Endothelial cell (in vitro differentiated cells): ENCODE measurements at places on chromosomes 12 and 14. TPM values are rescaled to one million over a fixed set of nuclear protein-coding genes. Genes with fewer than 3 reads are reported as not detected.

The HVCN1 gene
- 11.9 TPM for total RNA-seq

The MYO1H gene
- total RNA-seq = 4.4 TPM

The KERA gene
- not detected for total RNA-seq

DNA sequence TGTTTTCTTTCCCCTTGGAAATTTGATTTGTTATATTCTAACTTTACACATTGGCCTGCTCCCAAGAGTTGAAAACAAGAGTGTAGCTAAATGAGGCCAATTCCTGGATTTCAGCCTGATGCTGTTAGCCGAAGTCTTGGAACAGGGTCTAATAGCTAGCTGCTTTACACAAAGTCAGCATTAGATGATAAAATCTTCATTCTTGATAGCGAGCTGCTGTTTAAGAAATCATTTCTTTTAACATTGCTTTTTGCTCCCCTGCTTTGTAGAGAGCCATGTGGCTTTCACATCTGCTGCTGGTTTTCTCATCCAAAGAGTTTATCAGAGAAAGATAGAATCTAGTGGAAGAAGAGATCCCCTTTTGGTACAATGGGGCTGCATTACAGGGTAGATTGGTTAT, 22.3 kb downstream of the FBXW8 start:
- peaks cover 9% of the 10 kb centered on the region for H3K36me3 ChIP-seq
- DNase-seq = no peak
- peaks cover 18% of the 10 kb centered on the region for H3K4me1 ChIP-seq

DNA sequence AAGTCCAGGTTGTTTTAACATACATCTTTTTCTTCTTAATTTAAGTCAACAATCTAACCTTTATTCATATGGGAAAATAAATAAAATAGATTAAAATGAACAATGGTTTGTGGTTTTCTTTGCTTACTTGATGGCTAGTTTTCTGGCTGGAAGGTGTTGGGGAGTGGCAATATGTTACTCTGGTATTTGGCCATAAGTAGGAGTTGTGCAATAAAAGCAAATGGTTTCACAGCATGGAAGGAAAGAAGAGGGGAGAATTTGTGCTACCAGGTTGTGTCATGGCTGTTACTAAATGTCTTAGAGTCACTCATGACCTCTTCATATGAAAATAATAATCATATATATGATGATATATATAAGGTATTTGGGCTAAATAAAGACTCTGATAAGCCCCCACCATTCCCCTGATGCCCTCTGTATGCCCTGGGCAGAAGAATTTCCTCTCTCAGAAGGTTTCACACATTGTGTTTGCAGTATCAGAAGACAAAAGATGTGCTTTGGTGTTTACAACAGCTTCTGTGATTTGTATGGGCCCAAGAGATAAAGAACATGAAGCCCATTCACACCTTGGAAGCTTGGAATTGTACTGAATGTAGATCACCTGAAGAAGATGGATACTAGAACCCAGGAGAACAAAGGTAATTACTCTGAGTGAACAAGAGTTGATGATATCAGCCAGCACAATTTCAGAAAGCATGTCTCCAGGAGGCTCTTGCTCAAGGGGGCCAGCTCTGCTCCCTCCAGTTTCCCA, 160.9 kb downstream of the ALG10B start:
- H3K27me3 ChIP-seq = no peaks in the 10 kb centered on the region
- H3K36me3 ChIP-seq = no peaks in the 10 kb centered on the region
- no peaks in the 10 kb centered on the region for H3K4me1 ChIP-seq
- DNase-seq = no peak
- H3K27ac ChIP-seq = no peak overlapping the region

GRCh38 chr12:122127839-122128238, 46.2 kb downstream of the IL31 start:
- peaks cover 12% of the 10 kb centered on the region for H3K27me3 ChIP-seq
- no peak overlapping the region for H3K4me3 ChIP-seq
- no peak overlapping the region for H3K27ac ChIP-seq
- H3K36me3 ChIP-seq = peaks cover 14% of the 10 kb centered on the region
- peaks cover 3% of the 10 kb centered on the region for H3K4me1 ChIP-seq
- DNase-seq = no peak

GRCh38 chr12:46686267-46686942, 139.4 kb downstream of the SLC38A4 start:
- DNase-seq = no peak
- H3K36me3 ChIP-seq = peaks cover 3% of the 10 kb centered on the region
- H3K4me1 ChIP-seq = no peaks in the 10 kb centered on the region
- no peaks in the 10 kb centered on the region for H3K27me3 ChIP-seq

The KCNA5 gene
- 1.2 TPM for total RNA-seq

GRCh38 chr12:19453961-19454360, 14.7 kb downstream of the AEBP2 start:
- DNase-seq = no peak
- no peak overlapping the region for H3K27ac ChIP-seq
- H3K36me3 ChIP-seq = peaks cover 4% of the 10 kb centered on the region
- H3K27me3 ChIP-seq = no peaks in the 10 kb centered on the region

DNA sequence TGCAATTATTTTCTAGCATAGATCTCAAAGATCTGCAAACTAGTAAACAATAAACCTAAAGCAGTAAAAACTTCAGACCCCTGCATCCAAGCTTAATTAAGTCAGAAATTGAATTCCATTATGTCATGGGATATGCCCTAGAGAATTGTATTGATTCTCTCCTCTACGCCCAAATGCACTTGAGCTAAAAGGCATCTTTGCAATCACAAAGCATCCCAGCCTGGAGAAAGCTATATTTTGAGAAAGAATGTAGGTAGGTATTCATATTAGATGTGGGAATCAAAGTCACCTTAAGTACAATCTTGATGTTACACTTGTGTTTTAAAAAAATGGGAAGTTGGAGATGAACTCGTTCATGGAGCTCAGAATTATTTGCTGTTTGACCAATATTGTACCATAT, 386.7 kb downstream of the ADAMTS20 start:
- H3K4me1 ChIP-seq = no peaks in the 10 kb centered on the region
- H3K4me3 ChIP-seq = no peak overlapping the region
- H3K27ac ChIP-seq = no peak overlapping the region
- no peaks in the 10 kb centered on the region for H3K27me3 ChIP-seq
- H3K36me3 ChIP-seq = no peaks in the 10 kb centered on the region

The PRPF40B gene
- 9.2 TPM for total RNA-seq

- peaks cover 2% of the 10 kb centered on the region for H3K27me3 ChIP-seq
- H3K27ac ChIP-seq = no peak overlapping the region
- H3K36me3 ChIP-seq = peaks cover 8% of the 10 kb centered on the region
Measured at GRCh38 chr12:123490089-123490488, 32.1 kb downstream of the SNRNP35 start.

The ITGA7 gene
- 4.0 TPM for total RNA-seq

The ACVRL1 gene
- 395 TPM for total RNA-seq

The SERPINA10 gene
- not detected for total RNA-seq

DNA sequence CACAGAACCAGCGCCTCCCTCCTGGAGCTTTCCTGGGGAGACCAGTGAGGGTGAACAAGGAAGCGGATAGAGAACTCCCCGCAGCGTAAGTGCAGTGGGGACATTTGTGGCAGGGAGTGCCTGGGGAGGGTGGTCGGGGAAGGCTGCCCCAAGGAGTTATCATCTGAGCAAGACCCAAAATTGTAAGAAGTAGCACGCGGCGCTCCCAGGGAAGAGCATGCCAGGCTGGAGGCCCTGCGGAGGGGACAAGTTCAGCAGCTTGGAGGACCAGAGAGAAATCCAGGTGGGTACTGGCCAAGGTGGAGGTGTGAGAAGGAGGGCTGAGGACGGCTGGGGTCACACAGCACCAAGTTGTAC, 46.2 kb upstream of the RIMBP2 start:
- peaks cover 2% of the 10 kb centered on the region for H3K27me3 ChIP-seq
- no peak for DNase-seq
- H3K4me3 ChIP-seq = no peak overlapping the region
- no peaks in the 10 kb centered on the region for H3K4me1 ChIP-seq

GRCh38 chr12:121499929-121500793, 80.7 kb downstream of the KDM2B start:
- peak; percentile 78 for DNase-seq
- H3K27ac ChIP-seq = no peak overlapping the region
- H3K36me3 ChIP-seq = no peaks in the 10 kb centered on the region
- H3K27me3 ChIP-seq = peaks cover 2% of the 10 kb centered on the region

The MYL6B gene
- 170 TPM for total RNA-seq

GRCh38 chr12:4909410-4909733, 333 bp upstream of the KCNA1 start:
- peaks cover 12% of the 10 kb centered on the region for H3K4me1 ChIP-seq
- DNase-seq = peak; percentile 42
- H3K4me3 ChIP-seq = peak overlapping the region; percentile 52
- peaks cover 17% of the 10 kb centered on the region for H3K27me3 ChIP-seq

GRCh38 chr12:11786638-11787365, 137.3 kb downstream of the ETV6 start:
- H3K4me1 ChIP-seq = peaks cover 67% of the 10 kb centered on the region
- H3K4me3 ChIP-seq = no peak overlapping the region
- no peak overlapping the region for H3K27ac ChIP-seq
- peaks cover 23% of the 10 kb centered on the region for H3K36me3 ChIP-seq

The LRRC43 gene
- total RNA-seq = 0.31 TPM

DNA sequence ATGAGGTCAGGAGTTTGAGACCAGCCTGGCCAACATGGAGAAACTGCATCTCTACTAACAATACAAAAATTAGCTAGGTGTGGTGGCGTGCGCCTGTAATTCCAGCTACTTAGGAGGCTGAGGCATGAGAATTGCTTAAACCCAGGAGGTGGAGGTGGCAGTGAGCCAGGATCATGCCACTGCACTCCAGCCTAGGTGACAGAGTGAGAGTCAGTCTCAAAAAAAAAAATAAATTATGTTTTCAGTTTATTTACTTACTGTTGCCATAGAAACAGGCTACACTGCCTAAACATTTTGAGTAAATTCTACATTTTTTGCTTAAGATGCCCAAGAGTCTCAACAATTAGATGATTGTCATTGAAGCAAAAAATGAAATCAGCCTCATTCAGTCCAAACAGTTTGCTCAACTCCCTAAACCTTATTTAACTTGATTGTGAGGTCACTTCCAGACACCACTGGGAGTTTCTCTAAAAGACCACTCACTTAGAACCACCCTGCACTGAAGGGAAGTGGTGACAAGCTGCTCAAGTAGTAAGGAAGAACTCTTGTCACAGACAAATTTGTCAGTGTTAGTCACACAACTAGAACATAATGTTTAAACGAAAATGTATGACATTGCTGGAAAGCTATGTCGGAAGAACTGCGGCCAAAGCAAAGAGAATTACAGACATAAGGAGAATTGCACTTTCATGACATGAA, 9.8 kb upstream of the GNPNAT1 start:
- no peak overlapping the region for H3K4me3 ChIP-seq
- H3K27me3 ChIP-seq = no peaks in the 10 kb centered on the region
- peak overlapping the region; percentile 68 for H3K27ac ChIP-seq
- H3K4me1 ChIP-seq = no peaks in the 10 kb centered on the region

The NTS gene
- total RNA-seq = 79.2 TPM

GRCh38 chr12:58963844-58964243, 43.5 kb upstream of the LRIG3 start:
- H3K4me1 ChIP-seq = peaks cover 17% of the 10 kb centered on the region
- H3K4me3 ChIP-seq = no peak overlapping the region
- H3K27ac ChIP-seq = no peak overlapping the region

- no peaks in the 10 kb centered on the region for H3K36me3 ChIP-seq
- H3K4me1 ChIP-seq = no peaks in the 10 kb centered on the region
- peak; percentile 48 for DNase-seq
- peaks cover 3% of the 10 kb centered on the region for H3K27me3 ChIP-seq
Measured at GRCh38 chr12:69415471-69416275, 54.5 kb upstream of the FRS2 start.

The CDKL1 gene
- total RNA-seq = 19.0 TPM

The AMHR2 gene
- total RNA-seq = 1.3 TPM

DNA sequence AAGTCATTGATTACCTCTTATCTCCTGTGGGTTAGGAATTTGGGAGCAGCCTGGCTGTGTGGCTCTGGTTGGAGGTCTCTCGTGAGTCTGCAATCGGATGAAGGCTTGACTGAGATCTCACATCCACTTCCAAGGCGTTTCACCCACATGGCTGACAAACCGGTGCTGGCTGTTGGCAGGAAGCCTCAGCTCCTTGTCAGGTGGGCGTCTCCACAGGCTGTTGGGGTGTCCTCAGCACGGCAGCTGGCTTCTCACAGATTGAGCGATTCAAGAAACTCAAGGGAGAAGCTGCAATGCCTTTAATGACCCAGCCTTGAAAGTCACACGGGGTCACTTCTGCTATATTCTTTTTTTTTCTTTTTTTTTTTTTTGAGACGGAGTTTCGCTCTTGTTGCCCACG, 28.6 kb upstream of the CORO1C start:
- no peaks in the 10 kb centered on the region for H3K36me3 ChIP-seq
- peaks cover 4% of the 10 kb centered on the region for H3K27me3 ChIP-seq
- H3K4me1 ChIP-seq = peaks cover 10% of the 10 kb centered on the region
- DNase-seq = no peak

GRCh38 chr12:27805238-27805637, 25.2 kb upstream of the MANSC4 start:
- DNase-seq = no peak
- no peak overlapping the region for H3K27ac ChIP-seq
- peaks cover 1% of the 10 kb centered on the region for H3K27me3 ChIP-seq
- peaks cover 19% of the 10 kb centered on the region for H3K4me1 ChIP-seq

DNA sequence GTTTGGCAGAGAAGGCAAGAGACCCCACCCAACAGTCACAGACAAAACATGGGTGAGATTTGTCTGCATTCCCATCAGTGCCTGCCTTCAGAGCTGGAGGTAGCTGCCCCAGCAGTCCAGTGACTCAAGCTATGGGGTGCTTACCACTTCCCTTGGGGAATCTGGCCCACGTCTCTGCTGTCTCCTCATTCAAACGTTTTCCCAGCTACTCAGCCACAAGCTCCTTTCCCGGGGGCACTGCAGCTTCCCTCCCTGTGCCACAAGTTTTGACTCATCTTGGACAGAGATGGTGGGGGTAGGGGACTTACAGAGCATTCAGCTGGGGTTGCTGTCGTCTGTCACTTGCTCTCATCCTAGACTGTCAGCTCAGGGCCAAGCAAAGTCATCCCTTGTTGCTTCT, 66.6 kb downstream of the FBXL14 start:
- H3K36me3 ChIP-seq = peaks cover 5% of the 10 kb centered on the region
- H3K27ac ChIP-seq = peak overlapping the region; percentile 25
- no peak overlapping the region for H3K4me3 ChIP-seq

DNA sequence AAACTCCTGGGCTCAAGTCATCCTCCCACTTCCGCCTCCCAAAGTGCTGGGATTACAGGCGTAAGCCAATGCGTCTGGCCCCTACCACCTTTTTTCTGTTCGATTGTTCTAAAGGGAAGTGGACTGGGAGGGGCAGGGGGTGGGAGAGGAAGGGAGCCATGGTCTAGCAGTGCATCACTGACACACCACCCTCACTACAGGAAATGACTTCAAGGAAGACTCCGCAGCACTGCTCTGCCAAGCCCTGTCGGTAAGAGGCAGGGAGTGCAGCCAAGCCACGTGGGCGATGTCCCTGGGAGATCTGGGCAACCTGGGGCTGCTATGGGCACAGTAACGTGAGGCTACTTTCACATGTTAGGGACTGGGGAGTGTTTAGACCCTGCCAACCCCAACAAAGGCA, 18.0 kb downstream of the LRRC74A start:
- no peak overlapping the region for H3K4me3 ChIP-seq
- peaks cover 9% of the 10 kb centered on the region for H3K4me1 ChIP-seq
- peaks cover 5% of the 10 kb centered on the region for H3K36me3 ChIP-seq
- DNase-seq = peak; percentile 61
- no peaks in the 10 kb centered on the region for H3K27me3 ChIP-seq
- peak overlapping the region; percentile 14 for H3K27ac ChIP-seq
